ENCODE measurements at places on chromosomes 11 and 22.

DNA sequence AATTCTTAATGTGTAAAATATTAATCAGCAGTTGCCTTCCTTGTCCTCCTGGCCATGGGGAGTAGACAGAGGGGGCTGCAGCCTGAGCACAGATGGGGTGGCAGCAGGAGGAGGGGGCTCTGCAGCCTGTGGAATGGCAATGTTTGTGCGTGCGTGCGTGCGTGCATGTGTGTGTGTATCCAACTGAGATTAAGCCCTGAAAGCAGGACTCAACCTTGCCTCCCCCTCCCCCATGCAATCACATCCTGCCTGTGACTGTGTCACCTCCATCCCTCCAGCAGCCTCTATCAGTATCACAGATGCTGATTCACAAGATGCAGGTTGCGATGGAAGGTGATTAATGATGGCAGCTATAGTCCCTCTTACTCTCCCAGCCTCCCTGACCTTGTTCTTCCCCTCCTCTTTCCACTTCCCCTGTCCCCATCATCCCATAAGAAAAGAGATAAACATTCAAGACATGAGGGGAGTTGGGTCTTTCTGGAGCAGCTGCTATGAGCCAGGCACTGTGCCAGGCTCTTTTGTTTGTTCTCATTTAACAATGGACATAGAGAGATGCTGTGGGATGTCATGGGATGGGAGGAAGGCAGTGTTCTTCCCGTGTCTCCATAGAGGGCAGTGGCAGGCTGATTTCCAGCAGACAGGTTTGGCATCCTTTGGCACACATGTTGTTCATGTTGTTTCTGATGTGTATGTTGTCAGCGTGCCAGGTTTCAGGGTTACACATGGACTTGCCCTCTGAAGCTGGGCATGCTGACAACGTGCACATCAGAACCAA is 43.8 kb upstream of the NECTIN1 start:
- DNase-seq, result peak; percentile 36

DNA sequence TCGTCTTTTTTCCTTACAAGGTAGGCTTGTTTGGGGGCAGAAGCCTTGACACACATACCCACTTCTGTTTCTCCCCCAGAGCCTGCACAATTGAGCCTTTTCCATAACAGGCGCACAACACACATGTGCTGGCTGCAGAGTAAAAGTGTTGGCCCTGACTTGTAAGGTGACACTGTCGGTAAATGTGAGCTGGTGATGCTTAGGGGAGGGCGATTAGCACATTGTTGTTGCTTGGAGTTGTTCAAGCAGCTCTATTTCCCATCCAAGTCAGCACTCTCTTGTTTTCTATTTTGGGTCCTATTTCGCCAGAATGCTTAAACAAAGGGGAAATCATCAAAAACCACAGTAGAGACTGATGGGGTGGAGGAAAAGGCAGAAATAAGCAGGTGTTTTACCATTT is 51.9 kb upstream of the PTPRJ start:
- no peak for DNase-seq

DNA sequence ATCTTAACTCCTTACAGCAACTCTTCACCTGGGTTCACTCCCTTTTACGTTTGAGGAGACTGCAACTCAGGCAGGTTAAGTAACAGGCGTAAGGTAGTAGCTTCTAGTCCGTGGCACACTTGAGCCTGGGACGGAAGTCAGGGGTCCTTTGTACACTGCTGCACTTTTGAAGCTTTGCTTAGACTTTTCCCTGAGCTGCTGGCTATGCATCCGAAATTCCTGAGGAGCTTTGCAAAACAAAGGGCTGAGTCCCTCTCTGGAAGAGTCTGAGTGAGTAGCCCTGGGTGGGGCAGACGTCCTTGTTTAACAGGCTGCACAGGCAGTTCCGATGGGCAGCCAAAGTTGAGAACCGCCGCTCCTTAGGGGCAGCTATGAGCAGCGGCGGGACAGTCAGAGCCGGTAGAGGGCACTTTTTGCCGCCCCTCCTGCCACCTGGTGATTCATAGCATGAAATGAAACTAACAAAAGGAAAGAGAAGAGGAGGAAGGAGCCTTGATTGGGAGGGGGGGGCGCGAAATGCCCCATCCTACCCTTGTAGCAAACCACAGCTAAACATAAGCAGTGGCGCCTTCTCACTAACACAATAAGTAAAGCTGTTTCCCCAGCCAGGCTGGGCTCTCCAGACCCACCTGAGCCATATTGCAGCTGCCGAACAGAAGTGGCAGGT is 1.4 kb downstream of the TMEM109 start:
- DNase-seq, result no peak

DNA sequence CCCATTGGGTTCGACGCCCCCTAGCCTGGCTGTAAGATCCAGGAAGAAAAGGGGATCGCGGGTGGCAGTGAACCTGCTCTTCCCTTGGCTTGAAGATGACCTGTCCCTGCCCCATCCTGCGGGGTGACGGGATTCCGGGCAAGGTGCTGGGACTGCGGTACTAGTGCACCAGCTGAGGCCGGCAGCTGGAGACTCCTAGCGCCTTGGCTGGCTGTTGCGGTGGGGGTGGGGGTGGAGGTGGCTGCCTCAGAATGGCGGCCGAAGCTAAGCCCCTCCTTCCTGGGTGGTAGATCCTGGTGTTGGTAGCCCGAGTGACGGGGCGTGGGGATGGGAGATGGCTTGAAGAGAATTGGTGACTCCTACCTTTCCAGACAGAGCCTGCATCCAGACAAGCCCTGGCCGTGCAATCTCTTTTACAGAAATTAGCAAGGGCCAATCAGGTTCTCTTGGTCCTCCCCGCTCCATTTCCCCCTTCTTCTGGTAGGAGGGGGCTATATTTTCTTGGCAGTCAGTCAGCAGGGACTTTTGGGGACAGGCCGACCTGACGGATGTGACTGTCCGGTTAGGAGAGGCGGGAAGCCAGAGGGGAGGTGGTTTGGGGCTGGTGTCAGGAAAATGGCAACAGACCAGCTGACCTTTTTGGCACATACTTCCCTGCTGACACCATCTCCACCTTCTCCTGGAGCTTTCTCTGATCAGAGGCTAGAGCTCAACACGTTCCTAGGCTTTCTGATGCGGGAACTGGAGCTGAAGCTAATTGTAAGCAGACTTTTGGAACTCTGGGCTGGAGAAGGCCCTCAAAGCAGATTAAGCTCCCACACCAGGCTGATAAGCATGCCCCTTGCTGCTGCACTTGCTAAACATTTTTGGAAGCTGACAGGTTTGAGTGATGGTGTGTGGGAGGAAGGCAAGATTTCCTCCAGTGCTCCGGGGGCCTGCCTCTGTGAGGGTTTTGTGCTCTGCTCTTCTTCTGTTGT is 2.0 kb downstream of the NAV2 start:
- peak; percentile 60 for DNase-seq

DNA sequence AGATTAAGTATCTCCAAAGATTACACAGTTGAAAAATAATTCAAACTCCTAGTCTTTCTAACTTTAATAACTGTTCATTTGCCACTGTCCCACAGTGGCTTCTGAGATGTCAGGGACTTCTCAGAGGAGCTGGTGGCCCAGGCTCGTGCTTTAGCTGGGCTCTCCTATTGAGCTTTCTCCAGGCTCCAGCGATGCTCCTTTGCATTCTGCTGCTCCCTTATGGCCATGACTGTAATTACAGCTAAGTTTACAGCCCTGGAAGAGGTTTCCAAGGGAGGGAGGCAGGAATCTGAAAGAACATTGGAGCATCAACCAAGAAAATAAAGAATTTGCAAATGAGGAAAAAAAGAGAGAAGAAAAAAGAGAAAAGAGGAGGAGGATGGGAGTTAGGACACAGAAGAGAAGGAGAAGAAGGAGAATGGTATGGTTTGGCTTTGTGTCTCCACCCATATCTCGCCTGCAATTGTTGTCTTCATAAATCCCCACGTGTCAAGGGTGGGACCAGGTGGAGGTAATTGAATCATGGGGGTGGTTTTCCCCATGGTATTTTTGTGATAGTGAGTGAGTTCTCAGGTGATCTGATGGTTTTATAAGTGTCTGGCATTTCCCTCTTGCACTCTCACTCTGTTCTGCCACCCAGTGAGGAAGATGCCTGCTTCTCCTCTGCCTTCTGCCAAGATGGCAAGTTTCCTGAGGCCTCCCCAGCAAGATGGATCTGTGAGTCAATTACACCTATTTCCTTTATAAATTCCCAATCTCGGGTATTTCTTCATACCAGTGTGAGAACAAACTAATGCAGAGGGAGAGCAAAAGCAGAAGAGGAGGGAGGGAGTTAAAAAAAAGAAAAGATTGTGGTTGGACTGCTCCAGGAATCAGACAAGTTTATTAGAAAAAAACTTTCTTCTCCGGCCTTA is 857.0 kb downstream of the KCNA4 start:
- peak; percentile 47 for DNase-seq

- DNase-seq, result no peak
Observed at GRCh38 chr11:9642894-9643293, 21.0 kb upstream of the SWAP70 start.

DNA sequence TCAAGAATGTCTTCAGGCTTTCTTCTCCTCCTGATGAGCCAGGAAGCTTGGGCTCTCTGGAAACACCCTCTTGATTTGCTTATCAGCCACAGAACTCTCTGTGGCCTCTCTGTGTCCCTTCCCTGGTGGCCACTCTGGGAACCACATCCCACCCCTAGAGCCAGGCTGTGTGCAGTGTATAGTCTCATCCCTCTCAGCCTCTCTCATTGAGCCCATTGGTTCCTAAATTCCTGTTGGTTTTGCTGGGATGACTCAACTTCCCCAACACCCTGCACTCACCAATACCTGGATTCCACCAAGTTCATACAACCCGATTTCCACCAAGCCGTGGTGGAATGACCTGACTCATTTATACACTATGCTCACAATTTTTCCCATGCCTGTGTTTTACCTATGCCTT is 5.2 kb downstream of the IRAG1 start:
- no peak for DNase-seq

DNA sequence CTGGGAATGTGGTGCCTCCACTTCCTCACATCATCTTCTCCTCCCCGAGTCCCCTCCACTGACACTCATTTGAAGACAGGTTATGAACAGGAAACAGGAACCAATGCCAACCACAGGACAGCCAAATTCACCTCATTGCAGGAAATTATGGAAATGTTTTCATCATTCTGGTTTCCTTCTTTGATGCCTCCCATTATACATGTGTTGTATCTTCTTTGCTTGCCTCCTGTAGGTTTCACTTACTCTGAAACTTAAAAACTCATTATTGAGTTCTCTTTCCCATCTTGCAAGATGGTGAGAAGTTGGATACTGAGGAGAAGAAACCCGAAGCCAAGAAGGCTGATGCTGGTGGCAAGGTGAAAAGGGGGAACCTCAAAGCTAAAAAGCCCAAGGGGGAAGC is 108.5 kb downstream of the PHF21B start:
- DNase-seq, result no peak

DNA sequence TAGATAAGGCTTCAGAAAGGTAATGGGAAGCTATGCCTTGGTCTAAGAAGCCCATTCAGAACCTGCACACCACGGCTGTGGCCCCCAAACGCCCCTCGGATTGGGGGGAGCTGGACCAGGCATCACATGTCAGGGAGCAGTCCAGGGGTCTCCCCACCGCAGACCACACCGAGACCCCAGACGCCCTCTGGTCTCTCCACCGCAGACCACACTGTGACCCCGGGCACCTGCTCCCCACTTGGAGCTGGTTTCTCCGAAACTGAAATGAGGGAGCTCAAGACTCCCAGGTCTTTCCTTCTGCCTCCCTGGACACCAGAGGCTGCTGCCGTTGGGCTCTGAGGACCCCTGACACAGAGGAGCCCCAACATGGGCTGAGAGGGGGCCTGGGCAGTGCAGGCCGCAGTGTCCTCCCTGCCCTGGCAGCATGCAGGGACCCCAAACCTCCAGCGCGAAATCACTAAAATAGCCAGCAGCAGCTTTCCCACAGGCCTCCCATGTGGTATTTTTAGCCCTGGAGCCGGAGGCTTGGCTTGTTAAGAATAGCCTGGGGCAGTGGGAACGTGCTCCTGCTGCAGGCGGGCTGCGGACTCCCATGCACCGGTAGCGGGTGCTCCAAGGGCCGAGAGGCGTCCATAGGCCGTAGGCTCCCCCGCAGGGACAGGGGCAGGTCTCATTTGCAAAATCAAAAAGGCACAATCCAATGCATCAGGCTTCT is 7.7 kb downstream of the LINC01488 start:
- DNase-seq, result no peak

DNA sequence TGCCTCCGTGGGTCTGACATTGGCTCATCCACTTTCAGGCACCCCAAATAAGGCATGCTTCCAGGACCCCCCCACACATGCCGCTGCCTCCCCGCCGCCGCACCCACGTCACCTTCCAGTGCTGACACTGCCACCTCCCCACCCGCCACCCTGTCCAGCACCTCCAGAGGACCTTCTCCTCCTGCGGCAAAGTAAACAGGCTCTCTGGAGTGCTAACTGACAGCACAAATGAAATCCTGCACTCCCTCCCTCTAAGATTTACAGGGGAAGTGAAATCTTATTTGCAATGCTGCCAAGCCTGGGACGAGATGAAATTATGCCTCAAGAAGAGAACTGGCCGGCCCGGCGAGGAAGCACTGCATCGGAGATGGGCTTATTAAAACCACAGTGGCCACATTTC is 35.3 kb downstream of the MACROD1 start:
- no peak for DNase-seq

GRCh38 chr22:36399472-36399778 is 11.7 kb upstream of the MYH9 start:
- no peak for DNase-seq

GRCh38 chr11:90700789-90701439 is 478.1 kb upstream of the CHORDC1 start:
- DNase-seq, result peak; percentile 47

DNA sequence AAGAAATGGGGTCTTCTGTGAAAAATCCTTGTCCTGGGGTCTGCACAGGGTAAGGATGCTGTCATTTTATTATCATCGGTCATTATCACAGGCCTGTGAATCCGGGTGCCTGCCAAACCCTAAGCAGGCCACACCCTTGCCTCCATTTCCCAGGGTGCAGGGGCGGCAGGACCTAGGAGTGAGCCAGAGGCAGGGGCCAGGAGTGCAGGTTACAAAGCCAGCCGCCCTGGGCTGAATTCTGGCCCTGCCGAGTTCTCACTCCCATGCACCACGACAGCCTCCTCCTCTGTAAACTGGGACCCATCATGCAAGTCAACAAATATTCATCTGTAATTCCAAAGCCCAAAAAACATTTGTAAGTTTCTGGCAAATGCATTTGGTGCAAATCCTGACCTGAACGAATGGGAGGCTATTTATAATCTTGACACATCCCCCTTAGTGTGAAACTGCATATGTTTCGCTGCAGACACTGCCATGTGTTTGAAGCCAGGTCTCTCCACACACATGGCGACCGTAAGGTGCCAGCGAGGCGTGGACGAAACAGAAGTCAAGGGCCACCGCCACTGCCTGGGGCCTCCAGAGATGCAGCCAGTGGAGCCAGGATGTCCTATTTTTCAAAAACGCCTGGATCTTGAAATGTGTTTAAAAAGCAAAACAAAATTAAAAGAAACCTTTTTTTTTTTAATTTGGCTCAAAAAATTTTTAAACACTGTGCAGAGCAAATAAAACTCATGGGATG is 6.7 kb downstream of the CD5 start:
- no peak for DNase-seq

- peak; percentile 79 for DNase-seq
Observed at GRCh38 chr22:18110194-18110953, at the start of gene TUBA8. Gene TUBA8, plus strand, starts transcription at chr22:18110809. Its CDS starts 57 bp downstream, at chr22:18110866.

All from NCI-H146 (cell line).